ENCODE measurements at places on chromosomes 16 and 17.

GRCh38 chr17:21036361-21036881 is 6.4 kb downstream of the USP22 start:
- DNase-seq: no peak

DNA sequence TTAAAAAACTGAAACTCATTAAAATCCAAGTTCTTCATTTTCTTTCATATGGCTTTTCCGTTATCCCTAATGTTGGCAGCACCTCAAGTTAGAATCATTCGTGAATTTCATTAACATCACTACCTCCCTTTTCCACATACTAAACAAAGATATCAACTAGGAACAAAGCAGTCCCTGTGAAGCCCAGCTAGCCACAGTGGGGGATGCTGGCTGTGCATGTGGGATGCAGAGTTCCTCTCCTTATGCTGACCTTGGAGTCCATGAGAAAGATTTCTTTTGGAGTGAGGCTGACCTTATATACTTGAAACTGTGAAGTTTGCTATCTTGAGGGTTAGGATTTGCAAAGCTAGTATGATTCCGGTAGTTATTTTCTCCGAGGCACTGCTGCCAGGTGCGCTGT is 117.6 kb downstream of the TANGO6 start:
- DNase-seq: no peak

DNA sequence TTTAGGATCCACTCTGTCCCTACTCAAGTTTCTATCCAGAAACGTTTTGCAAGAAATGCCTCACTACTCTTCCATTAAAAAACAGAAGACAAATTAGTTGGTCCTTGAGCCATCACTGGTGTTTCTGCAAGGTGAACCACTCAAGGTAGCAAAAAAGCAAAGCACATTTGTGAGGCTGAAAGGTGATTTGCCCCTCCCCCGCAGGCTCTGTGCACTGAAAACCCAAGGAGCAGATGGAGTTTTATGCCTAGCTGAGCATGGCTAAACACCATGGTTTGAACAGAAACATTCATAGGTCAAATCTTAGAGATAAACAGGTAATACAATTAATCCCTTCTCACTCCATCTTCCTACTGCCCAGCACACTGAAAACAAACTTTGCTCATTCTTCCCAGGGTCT is 538.2 kb upstream of the CDH5 start:
- DNase-seq: no peak

DNA sequence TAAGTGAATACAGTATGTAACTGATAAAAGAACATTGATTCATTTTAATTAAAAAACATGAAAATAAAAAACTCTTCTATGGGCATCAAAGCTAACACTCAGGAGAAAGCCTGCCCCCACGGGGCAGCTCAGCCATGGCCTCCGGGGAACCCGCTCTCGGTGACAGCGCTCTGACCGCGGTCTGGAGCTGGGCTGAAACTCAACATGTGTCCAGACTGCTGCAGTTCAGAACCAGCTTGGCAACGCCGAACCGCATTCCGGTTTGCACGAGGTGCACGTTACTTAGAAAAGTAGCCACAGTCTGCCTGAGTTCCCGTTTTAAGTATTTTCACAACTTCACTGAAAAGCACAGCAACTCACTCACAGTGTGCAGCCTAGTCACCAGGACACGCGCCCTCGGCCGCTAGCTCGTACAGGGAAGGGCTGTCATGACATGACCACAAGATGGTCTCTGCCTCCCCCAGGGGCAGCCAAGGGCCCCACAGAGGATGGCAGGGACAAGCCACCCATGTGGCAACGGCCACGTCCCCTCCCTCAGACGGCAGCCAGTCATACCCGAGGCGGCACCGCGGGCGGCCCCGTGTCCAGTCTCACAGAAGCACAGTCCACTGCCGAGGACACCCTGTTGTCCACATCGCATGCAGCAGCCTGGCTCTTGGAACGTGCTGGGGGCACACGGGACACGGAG is 77.1 kb upstream of the METRNL start:
- DNase-seq: no peak

DNA sequence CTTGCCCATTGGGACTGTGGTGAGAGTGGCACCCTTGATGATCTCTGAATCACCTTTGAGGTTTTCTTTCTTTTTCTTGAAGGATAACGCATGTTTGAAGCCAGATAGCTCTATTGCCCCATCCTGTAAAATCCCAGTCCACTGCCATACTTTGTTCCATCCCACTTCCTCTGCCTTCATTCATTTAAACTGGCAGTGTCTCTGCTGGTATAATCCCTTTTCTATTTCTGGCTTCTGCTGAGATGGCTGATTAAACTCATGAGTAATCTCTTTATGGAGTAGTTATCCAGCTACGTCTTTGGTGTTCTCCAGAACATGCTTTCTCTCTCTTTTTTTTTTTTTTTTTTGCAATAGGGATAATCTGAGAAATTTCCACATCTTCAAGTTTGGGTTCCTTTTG is 656.5 kb upstream of the SALL1 start:
- DNase-seq: no peak

DNA sequence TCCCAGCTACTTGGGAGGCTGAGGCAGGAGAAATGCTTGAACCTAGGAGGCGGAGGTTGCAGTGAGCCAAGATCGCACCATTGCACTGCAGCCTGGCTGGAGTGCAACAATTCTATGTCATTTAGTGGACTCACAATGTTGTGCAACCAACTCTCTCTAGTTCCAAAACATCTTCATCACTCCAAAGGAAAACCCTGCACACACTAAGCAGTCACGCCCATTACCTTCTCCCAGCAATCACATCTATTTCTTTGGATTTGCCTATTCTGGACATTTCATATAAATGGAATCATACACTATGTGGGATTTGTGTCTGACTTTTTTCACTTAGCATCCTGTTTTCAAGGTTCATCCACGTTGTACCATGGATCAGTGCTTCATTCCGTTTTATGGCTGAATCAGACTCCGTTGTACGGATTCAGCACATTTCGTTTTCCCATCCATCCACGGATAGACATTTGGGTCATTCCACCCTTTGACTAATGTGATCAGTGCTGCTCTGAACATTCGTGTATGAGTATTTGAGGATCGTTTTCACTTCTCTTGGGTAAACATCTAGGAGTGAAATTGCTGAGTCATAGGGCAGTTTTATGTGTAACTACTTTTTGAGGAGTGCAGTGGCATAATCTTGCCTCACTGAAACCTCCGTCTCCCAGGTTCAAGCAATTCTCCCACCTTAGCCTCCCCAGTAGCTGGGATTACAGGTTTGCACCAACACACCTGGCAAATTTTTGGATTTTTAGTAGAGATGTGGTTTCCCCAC is 45.4 kb upstream of the EMP2 start:
- DNase-seq: no peak

GRCh38 chr16:54199487-54200160 is 87.0 kb downstream of the IRX3 start:
- no peak for DNase-seq

DNA sequence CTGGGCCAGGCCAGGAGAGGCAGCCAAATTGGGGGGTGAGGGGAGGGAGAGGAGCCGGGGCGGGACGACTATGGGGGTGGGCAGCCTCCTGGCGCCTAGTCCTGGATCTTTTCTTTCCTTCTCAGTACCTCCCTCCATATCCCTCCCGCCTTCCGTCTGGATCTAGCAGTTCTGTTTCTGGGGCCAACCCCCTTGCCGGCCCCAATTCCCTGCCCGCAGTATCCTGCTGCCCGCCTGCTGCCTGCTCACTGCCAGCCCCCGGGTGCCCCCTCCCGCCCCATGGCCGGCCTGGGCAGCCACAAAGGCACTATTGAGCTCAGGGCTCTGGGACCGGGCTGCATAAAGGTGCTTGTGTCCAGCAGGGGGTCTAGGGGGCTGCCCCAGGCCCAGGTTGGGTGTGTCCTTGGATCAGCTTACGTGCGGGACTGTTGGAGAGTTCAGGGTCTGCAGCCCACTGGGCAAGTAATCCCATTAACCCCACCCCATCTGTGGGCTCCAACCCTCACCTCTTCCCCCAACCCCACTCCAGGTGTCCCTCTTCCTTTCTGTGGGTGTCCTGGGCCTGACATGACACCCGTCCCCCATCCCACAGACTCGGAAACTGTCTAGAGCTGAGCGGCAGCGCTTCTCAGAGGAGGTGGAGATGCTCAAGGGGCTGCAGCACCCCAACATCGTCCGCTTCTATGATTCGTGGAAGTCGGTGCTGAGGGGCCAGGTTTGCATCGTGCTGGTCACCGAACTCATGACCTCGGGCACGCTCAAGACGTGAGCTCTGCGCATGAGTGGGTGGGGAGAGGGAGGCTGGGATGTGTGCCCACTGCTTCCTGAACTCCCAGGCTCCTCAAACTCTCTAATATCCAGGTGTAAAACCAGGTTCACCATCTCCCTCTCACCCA is 2.0 kb downstream of the WNK4 start:
- DNase-seq: no peak

GRCh38 chr17:47301831-47302230 is 21.9 kb upstream of the EFCAB13 start:
- DNase-seq: no peak
